ENCODE measurements at places on chromosomes 4 and X.

GRCh38 chr4:110898290-110898689 is 275.4 kb upstream of the PITX2 start:
- DNase-seq: no peak

GRCh38 chr4:184250795-184251669 is 33.4 kb upstream of the ENPP6 start:
- no peak for DNase-seq

- DNase-seq: no peak
These were observed 18.5 kb downstream of the GC start for GRCh38 chr4:71765350-71765749.

DNA sequence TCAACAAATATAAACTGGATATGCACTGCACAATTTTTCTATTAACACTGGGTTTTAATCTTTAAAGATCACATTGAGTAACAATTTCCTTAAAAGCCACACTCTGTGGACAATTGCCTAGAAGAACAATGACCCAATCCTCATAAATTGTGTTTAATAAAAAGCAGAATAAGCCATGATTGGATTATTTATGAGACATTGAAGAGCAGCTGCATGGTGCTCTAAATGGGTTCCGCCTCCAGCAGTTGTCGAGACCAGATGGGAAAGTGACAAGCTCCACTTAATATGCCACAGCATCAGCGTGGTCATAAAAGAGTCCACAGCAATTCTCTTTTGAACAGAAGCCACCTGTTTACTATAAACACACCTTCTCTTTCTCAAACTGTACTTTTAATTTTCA is 635.2 kb upstream of the FRG1 start:
- no peak for DNase-seq

DNA sequence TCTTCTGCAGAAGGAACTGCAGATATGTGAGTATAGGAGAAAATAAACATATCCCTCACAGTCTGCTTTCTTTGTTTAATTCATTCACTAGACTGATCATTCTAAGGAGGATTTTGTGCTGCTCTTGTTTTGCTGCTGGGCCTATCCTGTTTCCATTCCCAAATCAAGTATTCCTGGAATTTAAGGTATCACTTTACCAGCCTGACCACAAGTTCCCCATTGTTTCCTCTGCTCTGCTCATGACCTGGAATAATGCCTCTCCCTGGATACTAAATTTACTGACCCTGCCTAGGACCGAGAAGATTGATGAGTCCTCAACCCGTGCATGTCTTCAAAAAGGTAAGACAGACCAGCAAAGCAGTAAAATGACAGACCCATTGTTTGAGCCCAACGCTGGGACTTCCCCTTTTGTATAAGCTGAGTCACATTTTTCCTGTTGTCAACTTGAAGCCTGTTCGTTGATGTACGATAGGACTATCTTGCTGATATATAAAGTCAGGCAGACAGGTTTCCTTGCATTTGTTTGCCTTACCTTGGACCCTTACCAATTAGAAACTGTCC is 85.5 kb upstream of the TET2 start:
- no peak for DNase-seq

- no peak for DNase-seq
These were observed 112.9 kb downstream of the FRYL start for GRCh38 chr4:48667148-48667547.

- no peak for DNase-seq
These were observed 1.0 kb upstream of the RNF150 start for GRCh38 chr4:141133999-141134995.

DNA sequence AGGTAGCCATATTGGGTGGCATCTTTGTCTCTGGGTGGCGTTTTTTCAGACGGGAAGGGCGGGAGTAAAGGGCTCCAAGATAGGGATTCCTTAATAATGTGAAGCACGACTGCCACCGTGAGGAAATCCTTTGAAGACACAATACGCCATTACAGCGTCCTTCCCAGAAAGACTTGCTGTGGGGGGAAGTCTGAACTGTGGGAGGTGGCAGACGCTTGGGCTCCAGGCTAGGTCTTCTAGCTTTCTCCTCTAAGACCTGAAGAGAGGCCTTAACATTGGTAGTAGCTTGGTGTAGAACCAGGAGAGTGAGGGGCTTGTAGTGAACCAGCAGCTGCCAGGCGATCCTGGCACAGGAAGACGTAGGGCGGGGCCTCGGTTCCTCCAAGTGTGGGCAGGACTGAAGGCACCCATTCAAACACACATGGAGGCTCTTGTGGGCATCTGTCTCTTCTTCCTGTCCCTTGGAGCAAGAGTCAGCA is 197.3 kb downstream of the OR13H1 start:
- DNase-seq: no peak

- DNase-seq: no peak
These were observed 126.7 kb upstream of the EDNRA start for GRCh38 chr4:147354237-147354636.

DNA sequence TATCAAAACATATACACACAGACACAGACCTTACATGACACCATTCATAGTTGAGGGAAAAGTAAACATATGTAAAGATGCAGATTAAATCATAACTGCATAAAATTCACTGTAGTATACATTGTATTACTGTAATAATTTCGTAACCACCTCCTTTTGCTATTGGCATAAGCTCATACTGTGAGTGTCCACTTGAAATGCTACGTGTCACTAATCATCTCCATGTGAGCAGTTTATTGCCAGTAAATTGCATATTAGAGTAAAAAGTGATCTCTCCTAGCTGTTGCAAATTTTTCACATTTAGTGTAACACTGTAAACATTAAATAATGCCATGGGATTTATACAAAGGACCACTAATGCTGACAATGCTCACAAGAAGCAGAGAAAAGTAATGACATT is 256.7 kb upstream of the GNPDA2 start:
- no peak for DNase-seq

DNA sequence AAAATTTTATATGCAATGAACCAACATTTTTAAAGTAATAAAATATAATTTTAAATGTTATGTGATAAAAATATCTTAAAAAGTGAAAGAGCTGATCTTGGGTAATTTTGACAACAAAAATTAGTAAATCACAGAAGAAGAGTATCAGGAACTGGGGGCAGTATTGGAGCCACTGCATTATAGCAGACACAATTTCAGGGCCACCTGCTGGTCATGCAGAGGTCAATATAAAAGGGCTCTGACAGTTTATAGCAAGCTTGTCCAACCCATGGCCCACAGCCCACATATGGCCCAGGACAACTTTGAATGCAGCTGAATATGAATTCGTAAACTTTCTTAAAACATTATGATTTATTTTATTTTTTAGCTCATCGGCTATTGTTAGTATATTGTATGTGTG is 13.0 kb upstream of the LEF1 start:
- no peak for DNase-seq

- DNase-seq: no peak
These were observed 13.8 kb downstream of the MGARP start for GRCh38 chr4:139266208-139266582.

- no peak for DNase-seq
These were observed 543 bp downstream of the NFXL1 start for GRCh38 chr4:47913861-47914219.

DNA sequence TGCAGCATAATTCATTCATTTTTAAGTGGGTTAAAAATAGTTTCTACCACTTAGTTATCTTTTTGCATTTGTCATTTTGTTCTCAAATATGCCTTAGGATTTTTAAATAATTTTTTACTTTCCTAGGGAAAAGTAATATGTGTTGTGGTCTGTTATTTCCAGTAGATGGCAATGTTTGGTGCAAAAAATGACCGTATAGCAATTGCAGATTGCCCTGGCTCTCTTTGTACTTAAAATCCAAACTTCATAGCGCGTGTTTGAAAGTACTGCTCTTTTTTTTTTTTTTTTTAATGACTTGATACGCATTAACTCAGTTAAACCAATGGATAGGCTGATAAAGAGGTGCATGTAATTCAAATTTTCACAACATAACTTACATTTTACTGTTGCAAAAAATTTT is 74.4 kb upstream of the RBMX start:
- no peak for DNase-seq

- no peak for DNase-seq
These were observed 192.7 kb upstream of the LEF1 start for GRCh38 chr4:108361446-108361820.

- no peak for DNase-seq
These were observed 42.7 kb upstream of the PHEX start for GRCh38 chrX:21989384-21989783.

GRCh38 chrX:70479922-70480659 is 35.5 kb downstream of the DLG3 start:
- no peak for DNase-seq

GRCh38 chr4:5474756-5475155 is 233.6 kb downstream of the EVC2 start:
- DNase-seq: no peak

- DNase-seq: no peak
These were observed 5.5 kb downstream of the CENPC start for GRCh38 chr4:67539830-67540229.

DNA sequence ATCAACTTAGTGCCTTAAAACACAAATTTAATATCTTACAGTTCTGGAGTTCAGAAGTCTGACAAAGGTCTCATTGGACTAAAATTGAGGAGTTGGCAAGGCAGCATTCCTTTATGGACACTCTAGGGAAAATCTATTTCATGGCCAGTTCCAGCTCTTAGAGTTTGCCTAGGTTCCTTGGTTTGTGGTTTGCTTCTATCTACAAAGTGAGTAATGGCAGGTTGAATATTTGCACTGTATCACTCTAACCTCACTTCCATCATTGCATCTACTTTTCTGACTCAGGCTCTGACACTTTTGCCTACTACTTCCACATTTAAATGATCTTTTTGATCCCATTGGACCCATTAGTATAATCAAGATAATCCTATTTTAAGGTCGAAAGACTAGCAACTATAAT is 64.7 kb upstream of the PCDH10 start:
- no peak for DNase-seq

DNA sequence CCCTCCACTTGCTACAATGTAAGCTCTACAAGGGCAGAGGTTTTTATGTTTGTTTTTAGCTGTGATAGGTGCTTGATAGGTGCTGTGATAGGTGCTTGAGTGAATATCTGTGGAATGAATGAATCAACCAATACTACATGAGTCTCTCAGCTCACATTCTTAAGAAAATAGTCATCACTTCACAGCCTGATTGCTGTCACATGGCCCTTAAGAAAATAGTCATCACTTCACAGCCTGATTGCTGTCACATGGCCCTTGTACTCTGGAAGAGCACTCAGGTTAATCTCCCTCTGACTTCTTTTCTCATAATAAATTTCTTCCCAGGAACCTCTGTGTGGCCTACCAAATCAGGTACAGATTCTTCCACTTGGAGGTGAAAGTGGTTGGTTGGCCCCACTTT is 335.2 kb downstream of the TENM3 start:
- DNase-seq: no peak

GRCh38 chr4:61992351-61992750 is 792.2 kb downstream of the ADGRL3 start:
- no peak for DNase-seq

GRCh38 chr4:6967846-6968340 is 58.3 kb downstream of the TBC1D14 start:
- DNase-seq: no peak

- DNase-seq: no peak
These were observed 7.4 kb upstream of the PGRMC1 start for GRCh38 chrX:119228512-119229252.

GRCh38 chrX:93977641-93978040 is 303.6 kb downstream of the FAM133A start:
- no peak for DNase-seq

- no peak for DNase-seq
These were observed 1.5 kb upstream of the NSD2 start for GRCh38 chr4:1869530-1870327.

GRCh38 chr4:122914292-122914904 is 8.0 kb downstream of the NUDT6 start:
- DNase-seq: no peak

GRCh38 chrX:119017077-119017476 is 42.7 kb downstream of the LONRF3 start:
- DNase-seq: no peak

DNA sequence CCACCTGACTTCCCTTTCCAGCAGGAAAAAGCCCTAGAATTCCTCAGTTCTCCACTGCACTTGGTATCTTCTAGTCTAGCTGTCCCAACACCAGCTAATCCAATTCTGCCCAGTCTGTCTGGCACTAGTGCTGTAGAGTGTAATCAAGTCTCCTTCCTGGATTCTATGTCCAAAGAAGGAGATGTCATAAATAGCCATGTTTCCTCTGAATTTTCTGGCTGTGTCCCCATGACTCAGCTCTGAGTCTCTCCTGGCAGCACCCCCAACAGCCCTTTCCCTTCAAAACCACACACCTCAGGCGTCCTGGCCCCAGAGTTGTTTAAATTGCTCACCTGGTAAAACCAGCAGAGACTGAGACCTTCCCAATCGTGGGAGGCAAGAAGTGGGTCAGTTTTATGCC is 197.2 kb downstream of the GRXCR1 start:
- no peak for DNase-seq

DNA sequence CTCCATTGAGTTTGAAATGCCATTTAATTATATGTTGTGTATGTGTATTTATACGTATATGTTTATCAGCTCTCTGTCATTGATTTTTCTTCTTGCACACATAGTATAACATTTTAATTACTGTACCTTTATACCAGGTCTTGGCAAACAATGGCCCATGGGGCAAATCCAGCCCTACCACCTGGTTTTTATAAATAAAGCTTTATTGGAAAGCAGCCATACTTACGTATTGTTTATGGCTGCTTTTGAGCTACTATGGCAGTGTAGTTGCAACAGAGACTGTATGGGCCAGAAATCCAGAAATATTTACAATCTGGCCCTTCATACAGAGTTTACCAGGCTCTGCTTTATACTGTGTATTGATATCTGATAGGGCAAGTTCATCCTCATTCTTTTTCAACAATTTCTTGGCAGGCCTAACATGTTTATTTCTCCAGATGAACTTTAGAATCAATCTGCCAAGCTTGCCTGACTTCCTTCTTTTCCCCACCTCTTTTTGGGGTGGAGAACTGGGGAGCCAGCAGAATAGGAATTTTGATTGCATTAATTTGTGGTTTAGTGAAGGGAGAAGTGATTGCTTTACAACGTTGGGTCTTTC is 15.8 kb downstream of the DCUN1D4 start:
- DNase-seq: no peak

DNA sequence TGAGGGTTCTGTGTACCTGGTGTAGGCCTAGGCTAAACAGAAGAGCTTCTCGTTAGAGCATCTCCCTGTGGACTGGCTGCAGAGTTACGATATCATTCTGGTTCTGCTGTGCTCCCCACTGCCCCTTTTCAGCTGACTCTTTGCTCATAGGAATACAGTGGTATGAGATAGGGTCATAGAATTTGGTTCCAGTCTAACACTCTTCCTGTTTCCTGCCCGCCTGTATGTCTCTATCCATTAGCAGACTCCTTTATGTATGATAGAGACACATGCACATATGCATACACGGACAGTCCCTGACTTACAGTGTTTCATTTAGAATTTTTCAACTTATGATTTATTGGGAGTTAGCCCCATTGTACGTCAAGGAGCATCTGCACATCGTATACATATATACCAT is 15.3 kb downstream of the RNF4 start:
- DNase-seq: no peak

GRCh38 chrX:55452833-55453124 is 852 bp downstream of the MAGEH1 start:
- no peak for DNase-seq

GRCh38 chr4:48388525-48389154 is 47.3 kb downstream of the SLAIN2 start:
- DNase-seq: no peak
